Calu3 (cell line): ENCODE measurements at places on chromosomes 16 and 17.

GRCh38 chr17:76528528-76529223 lies 8.8 kb downstream of the CYGB start:
- no peak overlapping the region for H3K27ac ChIP-seq
- peaks cover 34% of the 10 kb centered on the region for H3K4me1 ChIP-seq
- no peak for DNase-seq
- H3K4me3 ChIP-seq: no peak overlapping the region
- no peaks in the 10 kb centered on the region for H3K36me3 ChIP-seq
- peaks cover 30% of the 10 kb centered on the region for H3K27me3 ChIP-seq

- DNase-seq: no peak
- H3K27ac ChIP-seq: peak overlapping the region; percentile 21
- no peaks in the 10 kb centered on the region for H3K27me3 ChIP-seq
- H3K4me3 ChIP-seq: no peak overlapping the region
Observed at GRCh38 chr17:36505171-36505570, 18.7 kb downstream of the ZNHIT3 start.

- H3K4me3 ChIP-seq: no peak overlapping the region
- no peaks in the 10 kb centered on the region for H3K27me3 ChIP-seq
- peaks cover 24% of the 10 kb centered on the region for H3K4me1 ChIP-seq
- peaks cover 13% of the 10 kb centered on the region for H3K36me3 ChIP-seq
Observed at GRCh38 chr16:28597692-28598261, 927 bp upstream of the SULT1A2 start.

DNA sequence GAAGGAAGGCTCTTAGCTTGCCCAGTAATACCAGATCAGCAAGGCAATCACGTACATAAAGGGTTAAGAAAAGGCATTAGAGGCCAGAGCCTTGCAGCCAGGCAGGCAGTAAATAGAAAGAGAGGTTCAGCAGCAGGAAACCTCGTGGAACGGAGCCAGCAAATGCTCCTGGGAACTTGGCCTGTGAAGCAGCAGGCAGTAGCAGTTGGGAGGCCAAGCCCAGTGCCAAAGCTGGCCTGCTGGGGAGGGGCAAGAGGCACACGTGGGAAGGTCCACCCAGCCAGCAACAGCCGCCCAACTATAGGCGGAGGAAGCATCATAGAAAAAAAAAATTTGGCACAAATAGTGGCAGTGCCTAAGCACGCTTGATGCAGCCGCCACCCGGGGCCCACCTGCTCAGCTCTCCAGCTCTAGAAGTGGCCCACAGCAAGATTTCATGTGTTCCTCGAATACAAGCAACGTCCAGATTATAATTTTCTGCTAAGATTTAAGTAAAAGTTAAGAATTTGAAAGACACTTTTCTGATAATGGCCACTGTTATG lies 2339.5 kb downstream of the TP53TG3F start:
- no peak for DNase-seq
- no peak overlapping the region for H3K4me3 ChIP-seq
- no peaks in the 10 kb centered on the region for H3K27me3 ChIP-seq
- H3K4me1 ChIP-seq: no peaks in the 10 kb centered on the region
- H3K27ac ChIP-seq: no peak overlapping the region

- no peak for DNase-seq
- no peaks in the 10 kb centered on the region for H3K36me3 ChIP-seq
- H3K27me3 ChIP-seq: no peaks in the 10 kb centered on the region
- H3K4me3 ChIP-seq: no peak overlapping the region
Observed at GRCh38 chr16:48373258-48374029, 11.8 kb downstream of the SIAH1 start.

DNA sequence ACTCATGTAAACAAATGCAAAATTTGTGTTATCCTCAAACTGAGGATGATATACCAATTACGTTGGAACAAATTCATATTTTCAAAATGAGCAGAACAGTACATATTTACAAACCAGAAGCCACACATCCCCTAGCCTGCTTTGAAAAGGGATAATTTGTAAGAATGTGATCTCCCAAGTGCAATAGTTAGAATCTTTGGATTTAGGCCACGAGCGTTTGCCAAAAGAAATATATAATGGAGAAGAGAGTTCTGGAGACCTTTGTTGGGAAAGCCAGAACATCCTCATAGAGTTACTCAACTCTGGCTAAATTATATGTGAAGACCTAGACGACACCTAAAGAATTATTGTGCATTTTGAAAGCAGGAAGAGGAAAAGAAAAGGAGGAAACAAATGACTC lies 449.3 kb downstream of the KCNJ2 start:
- DNase-seq: no peak
- no peak overlapping the region for H3K4me3 ChIP-seq
- H3K36me3 ChIP-seq: no peaks in the 10 kb centered on the region

DNA sequence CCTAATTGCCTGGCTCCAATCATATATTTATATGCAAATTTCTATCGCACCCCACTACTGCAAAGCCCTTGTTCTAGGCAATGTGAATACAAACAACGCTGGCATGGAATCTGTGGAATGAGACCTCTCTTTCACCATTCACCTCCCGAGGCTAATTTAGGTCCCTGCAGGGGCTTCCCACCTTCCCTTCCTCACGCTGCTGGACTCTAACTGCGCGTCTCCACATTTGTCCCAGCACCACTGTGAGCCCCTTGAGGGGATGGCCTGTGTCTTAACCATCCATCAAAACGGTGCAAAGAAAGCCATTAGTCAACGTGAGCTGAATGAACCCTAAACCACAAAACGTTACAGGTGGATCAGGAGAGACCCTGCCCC lies 1.6 kb downstream of the TMEM114 start:
- DNase-seq: no peak
- no peaks in the 10 kb centered on the region for H3K4me1 ChIP-seq
- H3K27ac ChIP-seq: no peak overlapping the region
- H3K27me3 ChIP-seq: peaks cover 25% of the 10 kb centered on the region
- no peaks in the 10 kb centered on the region for H3K36me3 ChIP-seq

DNA sequence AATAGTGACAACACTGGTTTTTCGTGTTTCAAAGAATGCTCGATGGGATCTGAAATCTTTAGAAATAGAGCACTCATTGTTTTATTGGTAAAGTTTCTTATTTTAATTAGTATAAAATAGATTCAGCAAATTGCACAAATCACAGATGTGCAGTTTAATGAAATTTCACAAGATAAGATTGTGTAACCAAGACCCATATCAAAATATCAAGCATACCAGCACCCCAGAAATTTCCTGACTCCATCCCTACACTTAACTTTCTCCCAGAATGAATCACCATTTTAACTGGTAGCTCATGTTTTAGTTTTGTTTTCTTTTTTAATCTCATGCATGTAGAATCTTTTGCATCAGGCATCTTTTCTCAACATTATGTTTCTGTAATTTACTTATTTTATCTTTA lies 185.9 kb downstream of the KCNJ2 start:
- H3K4me1 ChIP-seq: no peaks in the 10 kb centered on the region
- no peak overlapping the region for H3K27ac ChIP-seq
- DNase-seq: no peak

- no peak overlapping the region for H3K4me3 ChIP-seq
- no peaks in the 10 kb centered on the region for H3K27me3 ChIP-seq
- DNase-seq: no peak
- H3K27ac ChIP-seq: peak overlapping the region; percentile 38
- H3K36me3 ChIP-seq: peaks cover 7% of the 10 kb centered on the region
- H3K4me1 ChIP-seq: peaks cover 48% of the 10 kb centered on the region
Observed at GRCh38 chr16:57314161-57314785, 29.8 kb upstream of the PLLP start.

DNA sequence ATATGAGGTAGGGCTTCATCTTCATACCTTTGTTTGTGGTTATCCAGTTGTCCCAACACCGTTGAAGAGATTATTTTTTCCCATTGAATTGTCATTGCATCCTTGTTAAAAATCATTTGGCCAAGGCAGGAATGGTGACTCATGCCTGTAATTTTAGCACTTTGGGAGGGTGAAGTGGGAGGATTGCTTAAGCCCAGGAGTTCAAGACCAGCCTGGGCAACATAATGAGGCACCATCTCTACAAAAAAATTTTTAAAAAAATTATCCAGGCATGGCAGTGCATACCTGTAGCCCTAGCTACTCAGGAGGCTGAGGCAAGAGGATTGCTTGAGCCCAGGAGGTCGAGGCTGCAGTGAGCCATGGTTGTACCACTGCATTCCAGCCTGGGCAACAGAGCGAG lies 223.9 kb downstream of the TANC2 start:
- DNase-seq: no peak
- no peak overlapping the region for H3K4me3 ChIP-seq
- H3K4me1 ChIP-seq: no peaks in the 10 kb centered on the region
- H3K27me3 ChIP-seq: no peaks in the 10 kb centered on the region

GRCh38 chr16:10752843-10753523 lies 9.3 kb downstream of the NUBP1 start:
- H3K27me3 ChIP-seq: no peaks in the 10 kb centered on the region
- DNase-seq: no peak
- H3K4me1 ChIP-seq: peaks cover 7% of the 10 kb centered on the region

DNA sequence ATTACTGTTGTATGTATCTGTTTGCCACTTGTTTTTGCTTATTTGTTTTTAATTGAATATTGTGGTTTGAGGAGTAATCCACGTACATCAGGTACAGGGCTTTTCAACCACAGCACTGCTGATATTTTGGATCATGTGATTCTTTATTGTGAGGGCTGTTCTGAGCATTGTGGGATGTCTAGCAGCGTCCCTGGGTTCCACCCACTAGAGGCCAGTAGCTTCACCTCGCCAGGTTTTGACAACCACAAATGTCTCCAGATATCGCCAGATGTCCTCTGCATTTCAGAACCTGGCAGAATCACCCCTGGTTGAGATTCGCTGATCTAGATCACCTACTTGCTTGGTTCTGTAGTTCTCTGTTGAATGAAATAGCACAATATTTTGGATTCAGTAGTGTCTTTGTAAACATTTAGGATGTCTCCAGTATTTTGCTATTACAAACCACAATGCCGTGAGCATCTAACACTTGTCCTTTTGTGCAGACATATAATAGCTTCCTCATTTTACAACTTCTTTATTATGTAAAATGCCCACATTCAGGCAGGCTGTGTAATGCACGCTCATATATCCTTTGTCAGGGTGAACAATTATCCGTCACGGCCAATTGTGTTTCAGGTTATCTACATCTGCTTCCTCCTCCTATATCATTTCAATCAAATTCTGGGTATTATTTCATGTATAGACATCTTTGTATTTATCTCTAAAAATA lies 380.3 kb downstream of the SNX29 start:
- H3K4me3 ChIP-seq: no peak overlapping the region
- H3K4me1 ChIP-seq: no peaks in the 10 kb centered on the region
- H3K27ac ChIP-seq: no peak overlapping the region

- no peak overlapping the region for H3K4me3 ChIP-seq
- peaks cover 10% of the 10 kb centered on the region for H3K27me3 ChIP-seq
- H3K27ac ChIP-seq: peak overlapping the region; percentile 75
- peak; percentile 62 for DNase-seq
- peaks cover 15% of the 10 kb centered on the region for H3K4me1 ChIP-seq
Observed at GRCh38 chr17:17387017-17387497, 83.9 kb downstream of the NT5M start.

- H3K27ac ChIP-seq: no peak overlapping the region
- no peaks in the 10 kb centered on the region for H3K4me1 ChIP-seq
- H3K27me3 ChIP-seq: no peaks in the 10 kb centered on the region
- no peak for DNase-seq
- H3K4me3 ChIP-seq: no peak overlapping the region
Observed at GRCh38 chr17:2995377-2995776, 68.0 kb downstream of the OR1D5 start.

DNA sequence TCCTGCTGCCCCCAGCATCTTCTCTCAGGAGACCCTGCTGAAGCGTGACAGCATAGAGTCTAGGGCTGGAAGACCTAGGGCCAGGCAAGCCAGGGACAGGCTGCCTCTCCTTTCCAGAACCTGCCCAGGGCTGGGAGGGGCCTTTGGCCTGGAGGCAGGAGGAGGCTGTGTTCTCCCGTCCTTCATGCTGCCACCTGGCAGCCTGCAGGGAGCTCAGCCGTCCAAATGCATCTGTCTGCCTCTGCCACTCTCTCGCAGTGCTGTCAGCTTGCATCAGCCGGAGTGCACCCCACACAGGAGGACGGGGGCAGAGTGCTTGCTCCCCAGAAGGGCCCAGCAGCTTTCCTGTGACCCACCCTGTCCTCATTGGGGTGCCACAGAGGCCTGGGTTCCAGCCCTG lies 31.3 kb downstream of the ARHGAP23 start:
- no peaks in the 10 kb centered on the region for H3K27me3 ChIP-seq
- H3K27ac ChIP-seq: no peak overlapping the region
- no peak for DNase-seq
- H3K4me3 ChIP-seq: no peak overlapping the region
- H3K4me1 ChIP-seq: peaks cover 27% of the 10 kb centered on the region

DNA sequence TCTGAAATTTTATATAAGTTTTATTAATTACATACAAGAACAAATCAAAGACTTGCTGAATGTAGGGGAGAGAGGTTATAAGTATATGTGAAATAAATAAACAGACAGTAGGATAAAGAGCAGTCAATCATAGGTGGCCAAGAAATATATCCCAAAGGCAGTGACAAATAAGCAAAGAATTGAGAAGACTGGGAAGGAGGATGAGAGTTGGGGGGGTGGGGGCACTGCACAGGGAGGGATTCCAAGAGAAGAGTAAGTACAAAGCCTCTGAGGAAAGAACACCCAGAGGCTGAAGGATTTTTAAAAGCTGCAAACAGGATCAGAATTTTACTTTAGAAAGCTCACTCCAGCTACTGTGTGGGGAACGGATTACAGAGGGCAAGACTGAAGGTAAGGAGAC lies 2.8 kb downstream of the PELP1 start:
- H3K4me1 ChIP-seq: peaks cover 26% of the 10 kb centered on the region
- peaks cover 26% of the 10 kb centered on the region for H3K36me3 ChIP-seq
- DNase-seq: no peak
